ENCODE measurements at places on chromosomes 6 and 20.

- DNase-seq, result no peak
These were observed 51.1 kb downstream of the MYLIP start for GRCh38 chr6:16179970-16180431.

GRCh38 chr6:110563711-110564110 lies 87.3 kb upstream of the SLC22A16 start:
- DNase-seq, result no peak

DNA sequence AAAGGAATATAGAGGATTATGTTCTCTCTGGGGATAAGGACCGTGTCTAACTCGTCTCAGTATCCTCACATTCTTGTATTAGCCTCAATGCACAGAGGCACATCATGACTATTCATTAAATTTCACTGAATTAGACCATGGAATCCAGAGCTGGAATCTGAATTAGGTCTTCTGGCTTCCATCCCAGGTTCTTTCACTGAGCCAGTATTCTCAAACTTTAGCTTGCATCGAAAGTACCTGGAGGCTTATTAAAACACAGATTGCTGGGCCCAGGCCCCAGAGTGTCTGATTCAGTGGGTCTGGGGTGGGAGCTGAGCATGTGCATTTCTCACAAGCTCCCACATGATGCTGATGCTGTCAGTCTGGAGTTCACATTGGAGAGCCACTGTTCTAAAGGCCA lies 142.0 kb downstream of the UST start:
- no peak for DNase-seq

GRCh38 chr6:73182021-73182607 lies 43.2 kb downstream of the KHDC1L start:
- no peak for DNase-seq

DNA sequence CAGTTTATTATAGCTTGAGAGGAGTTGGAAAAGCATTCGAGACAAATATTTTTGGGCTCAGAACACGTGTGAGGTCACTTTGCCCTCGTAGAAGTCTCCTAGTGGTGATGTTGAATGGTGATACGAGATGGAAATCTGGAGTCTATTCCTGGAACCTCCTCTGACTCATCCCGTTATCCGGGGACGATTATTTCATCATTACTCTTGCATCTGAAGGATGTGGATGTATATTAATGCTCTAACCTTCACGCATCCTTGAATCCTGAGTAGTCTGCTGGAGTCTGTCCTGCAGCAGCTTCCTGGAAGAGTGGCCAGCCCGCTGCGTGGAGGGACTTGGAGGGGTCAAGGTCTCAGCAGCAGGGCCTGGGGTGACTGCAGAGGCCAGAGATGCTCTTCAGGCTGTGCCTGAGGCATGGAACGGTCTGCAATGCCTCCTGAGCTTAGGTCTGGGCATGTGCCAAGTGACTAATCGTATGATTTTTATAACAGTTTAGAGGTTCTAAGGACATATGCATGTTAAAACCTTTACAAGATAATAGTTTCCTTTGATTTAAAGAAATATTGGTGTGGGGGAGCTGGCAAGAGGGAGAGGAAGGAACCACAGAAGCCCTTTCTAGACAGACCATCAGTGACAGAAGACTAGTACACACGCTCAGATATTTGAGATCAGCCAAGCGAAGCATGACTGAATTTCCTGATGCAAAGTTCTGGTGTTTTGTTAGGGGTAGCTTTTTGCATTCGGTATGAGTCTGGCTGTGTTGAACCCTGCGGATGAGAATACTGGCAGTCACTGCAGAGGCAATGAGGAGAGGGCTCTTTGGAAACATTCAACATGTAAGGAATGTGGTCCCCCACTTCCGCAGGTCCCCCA lies 400.2 kb downstream of the QKI start:
- no peak for DNase-seq

- DNase-seq, result no peak
These were observed 61.9 kb upstream of the JARID2 start for GRCh38 chr6:15183979-15184378.

- no peak for DNase-seq
These were observed 10.0 kb upstream of the POU3F2 start for GRCh38 chr6:98824162-98824901.

DNA sequence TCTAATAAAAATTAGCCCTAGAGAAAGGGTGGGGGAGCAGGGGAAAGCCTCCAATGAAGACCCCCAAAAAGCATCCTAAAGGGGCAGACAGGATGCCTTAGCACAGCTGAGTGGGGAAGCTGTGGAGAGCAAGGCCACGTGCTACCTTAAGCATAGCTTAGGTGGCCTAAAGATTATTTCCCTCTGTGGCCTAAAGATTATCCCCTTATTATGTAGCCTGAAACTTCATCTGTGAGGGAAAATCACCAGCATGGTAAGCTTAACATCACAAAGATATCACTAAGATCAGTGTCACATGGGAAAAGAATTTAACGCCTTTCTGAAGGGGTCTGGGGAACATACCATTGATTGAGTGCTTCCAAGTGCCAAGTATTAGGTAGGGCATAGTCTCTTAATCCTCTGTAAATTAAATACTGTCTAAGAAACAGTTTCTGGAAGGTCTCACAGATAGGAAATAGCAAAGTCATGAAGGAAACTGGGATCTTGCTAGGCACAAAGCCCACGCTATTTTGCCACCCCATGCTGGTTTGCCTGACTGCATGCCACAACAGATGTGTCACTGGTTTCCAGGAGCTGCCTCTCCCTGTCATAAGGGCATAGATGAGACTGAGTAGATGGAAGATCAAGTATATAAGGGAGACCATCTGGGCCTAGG lies 170.0 kb downstream of the HACE1 start:
- DNase-seq, result no peak

DNA sequence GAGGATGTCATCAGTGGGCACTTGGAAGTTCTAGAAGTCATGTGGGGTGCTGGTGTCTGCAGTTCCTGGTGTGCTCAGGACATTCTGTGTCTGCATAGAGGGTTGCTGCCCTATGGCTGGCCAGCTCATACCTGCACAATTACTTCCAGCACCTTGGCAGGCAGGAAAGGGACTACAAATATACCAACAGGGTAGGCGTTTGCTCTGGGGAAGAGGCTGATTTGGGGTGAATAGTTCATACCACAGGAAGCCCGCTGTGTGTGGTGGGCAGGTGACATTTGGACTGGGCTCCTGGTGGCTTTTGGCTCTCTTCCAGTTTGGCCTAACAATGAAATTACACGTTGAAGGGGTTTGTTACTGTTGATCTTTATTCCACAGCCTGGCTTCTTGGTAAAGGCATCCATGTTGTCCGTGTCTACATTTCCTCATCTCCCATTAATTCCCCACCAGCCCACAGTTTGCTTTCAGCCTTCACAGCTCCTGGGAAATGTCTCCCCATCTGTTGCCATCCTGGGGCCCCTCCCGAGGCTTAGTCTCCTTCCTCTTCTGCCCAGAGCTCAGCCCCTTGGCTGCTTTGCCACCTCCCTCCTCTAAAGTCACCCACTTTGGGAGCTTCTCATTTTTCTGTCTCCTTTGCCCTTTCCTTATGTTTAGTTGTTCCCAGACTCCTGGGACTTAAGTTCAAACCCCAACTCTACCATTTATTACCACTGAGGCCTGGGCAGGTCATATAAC lies 88.1 kb downstream of the RSPH3 start:
- DNase-seq, result no peak

- DNase-seq, result no peak
These were observed 29.5 kb upstream of the SALL4 start for GRCh38 chr20:51831866-51832265.

- no peak for DNase-seq
These were observed 33.7 kb upstream of the SIRPA start for GRCh38 chr20:1861347-1861976.

GRCh38 chr20:57787990-57788781 lies 78.4 kb upstream of the PMEPA1 start:
- DNase-seq, result no peak

Data from NCI-H1417 treated with DMSO at 0.1 percent for 48 hours (cell line).